RWPE1 (cell line): ENCODE measurements at places on chromosomes 11 and 22.
A peak's percentile ranks its signal among the peaks of the same experiment; 100 is the strongest.

DNA sequence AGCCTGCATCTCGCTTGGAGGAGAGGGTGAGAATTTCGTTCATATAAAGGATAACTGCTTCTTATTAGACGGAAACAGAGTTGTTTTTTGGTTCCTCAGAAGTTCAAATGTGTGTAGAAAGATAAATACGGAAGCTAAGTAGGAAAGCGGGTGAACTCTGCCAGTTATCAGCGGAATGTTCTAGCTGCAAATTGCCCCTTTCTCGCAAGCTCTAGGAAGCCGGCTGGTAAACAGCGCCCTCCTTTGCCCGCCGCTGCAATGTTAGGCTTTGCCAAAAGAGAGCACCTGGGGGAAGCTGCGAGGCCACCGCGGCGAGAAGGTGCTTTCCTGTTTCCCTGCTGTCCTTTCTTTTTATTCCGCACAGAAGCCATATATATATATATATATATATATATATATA is 67.0 kb downstream of the IGLL5 start:
- DNase-seq: no peak

DNA sequence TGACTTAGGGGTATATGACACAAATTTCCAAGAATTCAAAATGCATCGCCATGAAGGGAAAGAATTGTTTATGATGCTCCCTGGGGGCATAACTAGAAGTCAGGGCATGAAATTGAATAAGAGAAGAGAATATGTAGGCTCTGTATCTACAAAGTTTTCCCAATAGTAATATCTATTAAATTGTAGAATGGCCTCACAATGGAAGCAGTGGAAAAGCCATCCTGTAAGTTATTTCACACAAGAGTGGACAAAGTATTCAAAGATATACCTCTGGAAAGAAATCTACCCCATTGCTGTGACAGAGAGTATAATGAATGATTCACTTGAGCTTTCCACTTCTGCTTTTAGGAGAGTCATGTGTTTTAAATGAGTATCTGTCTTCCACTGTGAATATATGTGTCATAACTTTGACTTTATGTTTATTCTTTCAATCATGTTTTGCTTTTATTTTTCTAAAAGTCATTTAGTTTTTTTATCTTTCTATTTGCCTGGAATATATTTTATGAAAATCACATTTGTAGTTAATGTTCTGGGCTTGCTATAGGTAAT is 65.7 kb upstream of the DDI1 start:
- no peak for DNase-seq

DNA sequence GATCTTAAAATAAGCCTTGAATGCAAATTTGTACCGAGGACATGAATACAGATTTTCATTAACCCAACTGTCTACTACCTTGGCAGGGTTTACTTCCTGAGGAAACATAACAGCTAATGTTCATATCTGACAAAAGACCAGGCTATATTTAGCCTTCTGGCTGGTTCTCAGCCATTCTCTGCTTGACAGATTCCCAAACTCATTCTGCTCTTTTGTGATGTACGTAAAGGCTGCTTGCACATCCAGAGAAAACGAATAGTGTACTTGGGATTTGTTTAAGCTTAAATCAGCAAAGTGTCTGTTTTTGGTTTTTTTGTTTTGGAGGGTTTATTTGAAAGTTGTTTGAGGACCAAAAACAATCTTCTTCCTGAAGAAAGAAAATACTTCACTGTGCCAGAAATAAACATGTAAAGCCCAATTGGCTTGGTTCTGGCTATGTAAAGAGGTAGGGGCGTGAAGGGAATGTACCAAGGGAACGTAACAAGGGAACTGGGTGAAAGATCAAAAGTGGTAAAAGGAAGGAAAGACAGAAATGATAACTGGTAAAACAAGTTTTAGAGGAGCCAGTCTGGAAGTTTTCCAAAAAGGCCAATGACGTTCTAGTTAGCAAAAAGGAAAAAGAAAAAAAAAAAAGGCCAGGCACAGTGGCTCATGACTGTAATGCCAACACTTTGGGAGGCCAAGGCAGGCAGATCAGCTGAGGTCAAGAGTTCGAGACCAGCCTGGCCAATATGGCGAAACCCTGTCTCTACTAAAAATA is 21.4 kb upstream of the CRTAM start:
- DNase-seq: peak; percentile 60

- DNase-seq: no peak
These were observed 25.4 kb upstream of the SORL1 start for GRCh38 chr11:121426476-121427399.

- no peak for DNase-seq
These were observed 73.3 kb upstream of the WNT11 start for GRCh38 chr11:76279646-76280045.

DNA sequence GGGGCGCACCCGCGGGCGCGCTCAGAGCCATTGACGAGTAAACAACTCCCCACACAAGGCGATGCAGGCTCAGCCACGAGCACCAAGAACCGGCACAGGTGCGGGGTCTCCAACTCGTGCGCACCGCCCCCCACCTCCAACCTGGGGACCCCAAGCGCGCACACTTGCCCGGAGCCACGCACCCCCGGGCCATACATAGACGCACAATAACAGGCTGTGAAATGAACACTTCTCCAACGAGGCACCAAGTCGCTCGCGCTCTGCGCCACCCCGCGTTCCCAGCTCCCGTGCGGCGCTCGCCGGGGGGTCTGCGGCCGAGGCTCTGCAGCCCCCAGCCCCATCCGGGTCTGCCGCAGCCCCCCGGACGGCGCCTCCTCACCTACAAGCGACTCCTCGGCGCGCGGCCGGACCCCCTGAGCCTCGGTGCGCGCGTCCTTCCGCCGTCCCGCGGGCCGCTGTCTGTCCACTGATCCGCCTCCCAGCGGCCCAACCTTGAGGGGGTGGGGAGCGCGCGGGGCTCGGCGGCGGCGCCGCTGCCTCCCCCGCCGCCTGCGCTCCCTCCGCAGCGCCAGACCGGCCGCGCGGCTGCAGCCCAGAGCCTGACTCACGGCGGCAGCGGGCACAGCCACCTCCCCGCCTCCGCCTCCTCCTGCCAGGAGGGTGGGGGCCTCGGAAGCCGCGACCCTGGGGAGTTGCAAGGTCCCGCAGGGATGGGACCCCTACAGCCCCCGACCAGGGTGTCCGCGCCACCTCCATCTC is 1.6 kb downstream of the IFITM10 start:
- peak; percentile 56 for DNase-seq

- no peak for DNase-seq
These were observed 77.4 kb downstream of the GGTLC2 start for GRCh38 chr22:22721681-22722354.

DNA sequence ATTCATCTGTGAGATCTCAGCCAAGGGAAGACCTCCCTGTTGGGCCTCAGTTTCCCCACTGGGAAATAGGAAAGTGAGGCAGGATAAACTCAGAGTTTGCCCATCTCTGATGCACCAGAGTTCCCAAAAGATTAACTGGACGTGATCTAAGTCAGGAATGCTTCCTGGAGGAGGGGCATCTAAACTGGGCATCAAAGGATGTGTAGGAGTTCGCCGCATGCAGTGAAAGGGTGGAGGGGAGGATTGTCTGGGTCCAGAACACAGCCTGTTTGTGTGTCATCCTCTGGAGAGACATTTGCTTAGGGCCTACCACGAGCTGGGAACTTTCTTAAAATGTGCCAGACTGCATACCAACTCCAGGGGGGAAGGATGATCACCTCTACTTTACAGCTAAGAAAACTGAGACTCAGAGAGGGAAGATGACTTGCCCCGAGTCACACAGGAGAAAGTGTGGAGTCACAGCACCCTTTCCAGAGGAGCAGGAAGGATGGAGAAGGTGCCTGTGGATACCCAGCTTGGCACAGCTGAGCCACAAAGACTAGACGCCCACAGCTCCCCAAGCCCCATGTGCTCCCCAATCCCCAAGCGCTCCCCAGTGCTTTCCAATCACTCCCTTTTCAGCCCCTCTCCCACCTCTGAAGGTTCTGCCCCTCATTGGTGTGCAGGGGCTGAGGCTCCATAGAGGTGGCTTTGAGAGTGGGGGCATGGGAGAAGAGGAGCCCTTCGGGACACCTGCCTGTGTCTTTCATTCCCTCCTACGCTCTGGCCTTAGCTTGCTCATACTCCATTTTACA is 50.1 kb downstream of the MN1 start:
- DNase-seq: no peak

GRCh38 chr11:36354221-36355003 is 58.3 kb downstream of the PRR5L start:
- DNase-seq: peak; percentile 57

- no peak for DNase-seq
These were observed 11.0 kb downstream of the DDB2 start for GRCh38 chr11:47225552-47226400.

GRCh38 chr11:130947481-130947880 is 31.2 kb upstream of the SNX19 start:
- peak; percentile 81 for DNase-seq

DNA sequence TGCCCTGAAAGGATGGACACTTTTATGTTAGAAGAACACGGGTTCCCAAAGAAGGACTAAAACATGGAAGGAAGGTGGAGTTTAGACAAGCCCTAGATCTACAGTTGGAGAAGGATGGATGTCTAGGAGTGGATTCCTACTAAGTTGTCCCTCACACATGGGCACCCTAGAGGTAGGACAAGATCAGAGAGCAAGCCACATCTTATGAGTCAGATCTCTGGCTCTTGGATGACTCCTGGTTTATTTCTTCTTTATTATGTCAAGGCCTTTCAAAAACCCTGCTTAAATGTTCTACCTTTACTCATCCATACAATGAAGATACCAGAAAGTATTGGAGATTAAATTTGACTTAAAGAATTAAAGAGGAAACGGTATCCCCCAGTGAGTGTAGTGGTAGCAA is 34.4 kb downstream of the PRCP start:
- no peak for DNase-seq

DNA sequence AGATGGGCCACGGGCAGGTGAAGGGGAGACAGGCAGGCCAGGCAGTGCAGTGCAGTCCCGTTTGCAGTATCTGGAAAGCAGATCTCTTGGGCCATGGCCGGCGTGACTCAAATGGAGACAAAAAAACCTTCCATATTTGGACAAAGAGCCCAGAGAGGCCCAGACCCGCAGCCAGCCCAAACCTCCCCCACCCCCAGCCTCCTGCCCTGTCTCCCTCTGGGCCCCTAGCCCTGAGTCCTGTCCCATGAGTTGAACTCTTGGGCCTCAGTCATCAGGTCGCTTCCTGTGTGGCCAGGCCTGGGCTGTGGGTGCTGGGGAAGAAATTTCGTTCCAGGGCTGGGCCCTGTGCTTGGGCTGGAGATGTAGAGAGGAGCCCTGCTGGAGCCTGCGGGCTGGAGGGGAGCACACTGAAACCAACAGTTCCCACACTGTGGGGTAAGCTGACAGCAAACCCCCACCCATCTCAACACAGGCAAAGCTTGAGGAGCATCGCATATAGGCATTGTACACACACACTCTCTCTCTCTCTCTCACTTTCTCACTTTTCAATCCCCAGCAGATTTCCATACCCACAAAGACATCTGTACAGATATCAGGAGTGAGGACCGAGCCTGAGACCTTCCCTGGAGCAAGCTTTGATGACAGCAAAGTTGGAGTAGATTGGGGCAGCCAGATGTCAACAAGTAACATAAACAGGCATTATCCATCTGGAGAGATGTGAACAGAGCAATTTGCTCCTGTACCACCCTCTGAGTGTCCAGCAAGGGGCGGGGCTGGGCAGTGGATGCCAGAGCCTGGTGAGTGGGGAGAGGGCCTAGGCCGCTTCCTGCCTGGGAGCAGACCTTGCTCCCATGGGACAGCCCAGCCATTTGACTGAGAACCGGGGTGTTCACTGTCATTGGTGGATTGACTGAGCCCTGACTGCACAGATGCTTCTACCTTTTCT is 17.2 kb downstream of the ARHGEF17 start:
- DNase-seq: no peak

DNA sequence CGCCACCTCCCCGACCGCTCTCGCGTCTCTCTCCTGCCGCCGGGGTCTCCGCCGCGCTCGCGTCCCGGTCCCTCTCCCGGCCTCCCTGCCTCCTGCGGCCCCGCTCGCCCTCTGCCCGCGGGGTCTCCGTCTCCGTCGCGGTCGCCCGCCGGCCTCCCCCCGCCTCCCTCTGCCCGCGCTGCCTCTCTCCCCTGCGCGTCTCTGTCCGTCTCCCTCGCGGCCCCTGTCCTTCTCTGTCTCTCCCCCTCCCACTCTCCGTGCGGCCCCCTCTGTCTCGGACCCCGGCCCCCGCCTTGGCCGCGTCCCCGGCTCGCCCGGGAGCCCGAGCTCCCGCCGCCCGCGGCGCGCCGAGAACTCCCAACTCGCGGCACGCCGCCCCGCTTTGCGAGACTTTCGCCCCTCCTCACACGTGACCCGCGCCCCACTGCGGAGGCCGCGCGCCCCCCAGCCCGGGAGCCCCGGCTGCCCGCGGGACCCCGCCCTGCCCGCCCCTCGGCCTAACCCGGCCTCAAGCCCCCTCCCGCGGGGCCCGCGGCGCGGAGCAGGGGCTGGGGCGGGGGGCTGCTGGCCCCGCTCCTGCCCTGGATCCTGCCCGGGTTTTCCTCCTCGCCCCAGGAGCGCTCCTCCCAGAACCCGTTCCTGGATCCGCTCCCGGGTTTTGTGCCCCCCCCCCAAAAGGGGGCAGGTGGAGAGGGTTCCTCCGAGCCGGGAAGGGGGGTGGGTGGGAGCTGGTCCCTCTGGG is 702 bp upstream of the KCNJ4 start:
- DNase-seq: no peak

DNA sequence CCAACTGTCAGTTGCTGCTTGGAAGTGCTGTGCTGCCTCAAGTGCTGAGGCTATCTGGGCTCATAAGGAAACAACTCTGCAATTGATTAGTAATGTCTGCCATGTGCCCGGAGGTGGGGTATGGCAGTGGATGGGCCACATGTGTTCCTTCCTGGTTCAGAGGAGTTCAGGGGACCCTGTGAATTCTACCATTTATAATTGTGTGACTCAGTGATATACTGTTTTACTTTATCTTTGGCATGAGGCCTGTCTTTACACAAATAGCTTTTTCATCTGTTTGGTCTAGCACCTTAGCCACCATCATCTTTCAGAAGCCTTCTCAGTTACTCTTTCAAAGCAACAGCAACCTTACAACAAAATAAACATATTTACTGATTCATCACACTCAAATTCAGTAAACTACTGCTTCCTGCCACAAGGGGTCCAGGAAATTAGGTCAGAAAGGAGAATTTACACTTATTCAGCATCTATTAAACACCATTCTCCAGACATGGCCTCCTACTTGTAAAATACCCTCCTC is 20.9 kb downstream of the DKK3 start:
- DNase-seq: no peak

- peak; percentile 95 for DNase-seq
These were observed 62.1 kb upstream of the AMOTL1 start for GRCh38 chr11:94705891-94706615.

- DNase-seq: no peak
These were observed 20.0 kb upstream of the LMO1 start for GRCh38 chr11:8283465-8284230.

GRCh38 chr11:125662689-125663088 is 18.0 kb downstream of the ACRV1 start:
- DNase-seq: no peak
